ENCODE measurements at places on chromosomes 16 and 17.

DNA sequence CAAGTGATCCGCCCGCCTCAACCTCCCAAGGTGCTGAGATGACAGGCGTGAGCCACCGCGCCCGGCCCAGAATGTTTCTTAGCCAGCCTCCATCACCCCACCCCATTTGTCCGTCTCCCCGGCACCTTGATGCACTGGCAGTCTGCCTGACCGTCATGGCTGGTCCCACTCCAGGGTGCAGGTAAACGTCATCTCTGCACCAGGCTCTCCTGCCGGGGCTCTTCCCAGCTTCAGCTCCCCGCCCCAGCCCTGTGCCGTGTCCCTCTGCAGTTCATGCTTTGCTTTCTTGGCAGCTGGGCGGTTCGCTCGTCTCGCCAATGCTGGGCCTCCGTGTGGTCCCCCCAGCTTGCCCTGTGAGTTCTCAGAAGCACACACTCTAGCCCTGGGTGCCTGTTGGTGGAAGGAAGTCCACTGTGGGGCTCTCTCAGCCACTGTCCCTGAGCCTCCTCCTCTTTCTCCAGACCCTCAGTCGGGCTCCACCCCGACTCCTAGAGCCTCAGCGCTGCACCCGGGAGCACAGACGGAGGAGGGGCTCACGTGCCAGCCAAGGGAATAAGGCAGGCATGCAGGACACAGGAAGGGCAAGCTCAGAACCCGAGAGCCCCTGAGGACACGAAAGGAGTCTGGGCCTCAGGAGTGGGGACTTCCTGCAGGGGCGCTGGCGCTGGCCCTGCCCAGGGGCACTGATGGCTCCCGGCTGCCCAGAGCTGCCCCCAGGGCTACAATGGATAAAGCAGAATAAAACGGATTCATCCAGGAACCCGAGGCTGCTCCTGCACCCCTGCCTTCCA, 12.0 kb downstream of the HS3ST6 start:
- H3K4me3 ChIP-seq = no peak overlapping the region
- no peak overlapping the region for H3K27ac ChIP-seq
- H3K27me3 ChIP-seq = no peaks in the 10 kb centered on the region
- H3K4me1 ChIP-seq = no peaks in the 10 kb centered on the region
- no peaks in the 10 kb centered on the region for H3K36me3 ChIP-seq

DNA sequence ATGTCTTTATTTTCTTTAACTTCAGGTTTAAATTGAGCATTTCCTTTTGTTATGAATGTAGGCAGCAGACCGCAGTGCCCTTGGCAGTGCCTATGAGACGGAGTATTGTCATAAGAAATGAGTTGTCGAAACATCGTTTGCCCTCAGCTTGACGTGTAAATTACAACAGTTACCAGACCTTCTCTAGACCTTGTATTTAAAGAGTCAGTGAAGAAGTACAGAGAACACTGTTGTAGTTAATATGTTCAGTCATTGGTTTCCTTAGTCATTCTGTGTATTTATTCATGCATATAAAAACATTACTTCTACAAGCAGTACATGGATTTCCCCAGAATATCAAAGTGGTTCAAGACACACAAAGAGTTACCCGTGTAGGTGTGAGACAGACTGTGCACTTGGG, 19.0 kb downstream of the IRF8 start:
- H3K4me3 ChIP-seq = no peak overlapping the region
- H3K27me3 ChIP-seq = no peaks in the 10 kb centered on the region
- peaks cover 78% of the 10 kb centered on the region for H3K36me3 ChIP-seq
- peak overlapping the region; percentile 40 for H3K27ac ChIP-seq
- no peak for DNase-seq

DNA sequence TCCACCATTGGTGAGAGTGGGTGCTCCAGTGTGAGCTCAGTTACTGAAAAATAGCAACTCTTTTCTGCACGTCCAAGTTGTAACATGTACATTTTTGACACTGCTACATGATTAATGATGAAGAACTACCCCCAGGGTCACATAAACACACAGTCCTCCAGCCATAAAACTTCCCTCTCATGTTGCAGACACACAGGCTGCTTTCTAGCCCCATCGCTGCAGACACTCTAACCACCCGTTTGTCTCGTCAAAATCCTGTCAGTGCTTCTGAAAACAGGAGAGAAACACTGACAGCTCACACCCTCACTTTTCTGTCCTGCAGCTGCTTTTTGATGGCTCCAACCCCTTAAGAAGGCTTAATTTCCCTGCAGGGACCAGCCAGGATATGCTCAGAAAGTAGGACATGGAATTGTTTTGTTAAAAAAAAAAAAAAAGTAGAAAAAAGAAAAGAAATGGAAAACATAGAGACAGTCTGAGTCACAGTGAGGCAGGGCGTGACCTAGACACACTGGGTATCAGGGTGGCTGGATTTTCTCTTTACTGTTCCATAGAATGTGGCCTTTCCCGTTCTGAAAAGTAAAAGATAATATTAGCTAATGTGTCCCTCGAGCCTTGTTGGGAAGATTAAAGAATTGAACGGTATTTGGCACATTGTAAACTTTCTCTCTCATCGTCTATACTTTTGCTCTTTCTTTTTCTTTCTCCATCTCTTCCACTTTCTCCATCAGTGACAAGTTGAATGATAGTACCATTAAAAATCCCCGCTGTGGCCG, 20.7 kb upstream of the CCL5 start:
- H3K4me1 ChIP-seq = no peaks in the 10 kb centered on the region
- no peaks in the 10 kb centered on the region for H3K36me3 ChIP-seq
- DNase-seq = no peak

GRCh38 chr17:33623841-33624240, 330.7 kb upstream of the ASIC2 start:
- H3K4me3 ChIP-seq = no peak overlapping the region
- H3K36me3 ChIP-seq = no peaks in the 10 kb centered on the region
- H3K27ac ChIP-seq = no peak overlapping the region
- no peaks in the 10 kb centered on the region for H3K4me1 ChIP-seq
- H3K27me3 ChIP-seq = no peaks in the 10 kb centered on the region

- peak within 1 kb of the TSS; percentile 85 for H3K27ac ChIP-seq
- H3K36me3 ChIP-seq = peaks cover 38% of the 10 kb centered on the region
Measured at GRCh38 chr17:7579001-7579833, at the start of gene CD68. Gene CD68 (plus strand): TSS chr17:7579638. CDS start chr17:7579678, 40 bp downstream.

- H3K4me3 ChIP-seq = no peak overlapping the region
- DNase-seq = no peak
- H3K36me3 ChIP-seq = no peaks in the 10 kb centered on the region
- no peaks in the 10 kb centered on the region for H3K27me3 ChIP-seq
- peaks cover 8% of the 10 kb centered on the region for H3K4me1 ChIP-seq
Measured at GRCh38 chr17:7042501-7043181, 1.3 kb downstream of the SLC16A11 start.

Data from Karpas-422 (cell line).